ENCODE measurements at places on chromosomes 3 and 15.

DNA sequence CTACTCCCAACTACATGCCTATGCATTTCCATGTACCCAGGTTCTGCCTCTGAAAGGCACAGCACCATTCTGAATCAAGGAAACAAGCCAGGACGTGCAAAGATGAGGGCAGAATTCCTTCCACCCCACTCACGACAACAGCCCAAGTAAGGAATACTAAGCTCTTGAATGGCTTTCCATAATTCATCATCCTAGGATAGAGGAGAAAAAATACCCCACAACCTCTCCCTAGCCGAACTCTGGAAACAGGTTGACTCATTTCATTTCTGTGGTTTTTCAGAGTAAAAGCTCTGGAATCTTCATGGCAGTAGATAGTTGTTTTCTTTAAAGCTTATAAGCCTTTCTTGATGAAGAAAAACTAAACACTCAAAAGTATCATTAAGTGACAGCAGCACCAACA is 77.8 kb downstream of the PDZRN3 start:
- DNase-seq = no peak

DNA sequence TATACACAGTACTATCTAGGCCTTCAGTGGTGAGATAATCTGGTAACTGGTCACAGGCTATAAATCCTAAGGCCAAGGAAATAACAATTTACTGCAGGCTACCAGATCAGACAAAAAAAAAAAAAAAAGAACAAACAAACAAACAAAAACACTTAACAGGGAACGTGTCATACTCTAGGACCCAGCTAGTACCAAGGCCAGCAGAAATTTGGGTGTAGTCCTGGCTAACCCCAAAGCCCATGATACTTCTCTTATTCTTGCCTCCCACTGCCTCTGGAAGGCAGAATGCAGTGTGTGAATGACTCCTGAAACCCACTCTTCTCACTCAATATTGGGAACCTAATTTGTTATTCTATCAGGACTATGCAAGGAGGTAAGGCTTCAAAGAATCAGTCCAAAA is 53.7 kb upstream of the ST3GAL6 start:
- DNase-seq = no peak

DNA sequence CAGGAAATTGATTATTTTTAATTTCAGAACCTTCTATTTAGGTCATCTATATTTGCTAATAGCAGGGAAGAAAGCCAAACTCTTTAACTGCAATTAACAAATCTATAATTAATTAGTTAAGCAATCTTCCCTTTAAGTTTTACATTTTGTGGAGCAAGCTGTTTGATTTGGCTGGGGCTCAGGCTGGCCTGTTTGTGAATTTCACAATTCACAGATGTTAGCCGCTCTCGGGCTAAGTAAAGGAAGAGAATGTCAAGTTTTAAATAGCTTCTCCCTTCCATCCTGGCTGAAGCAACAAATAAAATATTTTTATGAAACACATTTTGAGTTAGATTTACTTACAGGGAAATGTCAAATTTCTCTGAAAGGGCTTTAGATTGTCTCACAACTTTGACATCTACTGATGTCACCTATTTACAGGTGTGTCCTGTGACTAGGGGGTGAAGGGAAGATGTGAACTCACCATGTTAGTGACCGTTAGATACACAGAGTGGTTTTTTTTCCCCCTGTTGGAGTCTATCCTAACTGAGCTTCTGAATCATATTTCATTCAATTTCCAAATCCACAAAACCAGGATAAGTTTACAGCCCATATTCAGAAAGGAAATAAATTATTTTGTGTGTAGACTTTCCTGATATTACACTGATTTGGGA is 1.3 kb upstream of the TP63 start:
- DNase-seq = no peak

GRCh38 chr15:61037031-61037430 is 192.1 kb downstream of the RORA start:
- DNase-seq = no peak

DNA sequence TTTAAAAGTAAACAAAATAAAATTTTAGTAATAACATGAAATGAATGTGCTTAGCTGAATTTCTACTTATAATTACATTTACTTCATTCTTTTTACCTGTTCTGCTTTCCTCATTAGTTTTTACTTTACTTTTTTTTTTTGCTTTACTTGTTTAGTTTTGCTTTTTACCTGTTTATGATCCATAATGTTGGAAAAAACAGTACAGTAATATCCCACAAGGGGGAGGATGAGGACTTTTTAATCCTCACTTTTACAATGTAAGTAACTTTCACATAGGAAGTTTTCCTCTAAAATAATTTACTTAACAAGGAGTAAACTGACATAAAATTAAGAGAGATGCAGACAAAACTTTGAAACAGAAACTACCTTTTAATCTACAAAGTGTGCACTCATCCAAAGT is 268.7 kb downstream of the TBC1D5 start:
- DNase-seq = no peak

GRCh38 chr15:52178765-52179164 is 12.4 kb downstream of the GNB5 start:
- DNase-seq = no peak

GRCh38 chr3:187774185-187774789 is 29.0 kb upstream of the BCL6 start:
- no peak for DNase-seq

DNA sequence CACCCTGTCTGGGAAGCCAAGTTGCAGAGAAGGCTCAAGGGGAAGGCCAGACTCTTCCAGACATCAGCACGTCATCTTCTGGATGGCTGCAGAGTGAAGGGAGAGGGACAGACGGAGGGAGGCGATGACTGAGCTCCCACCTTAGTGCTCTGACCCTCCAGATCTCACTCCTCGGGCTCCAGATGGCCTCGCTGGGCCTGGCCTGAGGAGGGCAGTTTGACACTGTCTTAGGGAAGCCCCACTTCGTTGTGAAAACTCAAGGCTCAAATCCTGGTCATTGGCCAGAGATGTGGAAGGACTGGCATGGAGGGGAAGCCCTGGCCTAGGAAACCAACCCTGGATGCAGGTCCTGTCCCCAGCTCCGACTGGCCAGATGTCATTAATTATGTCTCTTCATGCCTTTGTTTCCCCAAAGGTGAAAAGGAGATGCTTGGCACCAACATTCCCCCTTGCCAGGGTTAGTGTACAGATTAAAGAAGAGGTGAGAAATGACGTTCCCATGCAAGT is 70.4 kb downstream of the ADCY5 start:
- DNase-seq = no peak

- no peak for DNase-seq
Observed at GRCh38 chr3:117836296-117836695, 1126.7 kb downstream of the TUSC7 start.

DNA sequence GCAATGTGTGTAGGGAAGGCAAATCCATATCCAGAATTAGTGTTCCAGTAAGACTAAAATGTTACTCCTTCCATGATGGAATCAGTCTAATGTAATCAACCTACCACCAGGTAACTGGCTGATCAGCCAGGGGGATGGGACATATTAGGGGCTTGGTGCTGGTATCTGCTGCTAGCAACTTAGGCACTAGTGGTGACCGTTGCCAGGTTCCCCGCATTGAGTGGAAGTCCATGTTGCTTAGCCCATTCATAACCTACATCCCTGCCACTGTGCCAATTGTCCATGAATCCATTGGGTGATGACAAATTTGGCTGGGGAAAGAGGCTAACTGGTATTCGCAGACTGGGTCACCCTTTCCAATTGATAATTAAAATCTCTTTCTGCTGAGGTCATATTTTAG is 212.2 kb upstream of the ROBO1 start:
- no peak for DNase-seq

DNA sequence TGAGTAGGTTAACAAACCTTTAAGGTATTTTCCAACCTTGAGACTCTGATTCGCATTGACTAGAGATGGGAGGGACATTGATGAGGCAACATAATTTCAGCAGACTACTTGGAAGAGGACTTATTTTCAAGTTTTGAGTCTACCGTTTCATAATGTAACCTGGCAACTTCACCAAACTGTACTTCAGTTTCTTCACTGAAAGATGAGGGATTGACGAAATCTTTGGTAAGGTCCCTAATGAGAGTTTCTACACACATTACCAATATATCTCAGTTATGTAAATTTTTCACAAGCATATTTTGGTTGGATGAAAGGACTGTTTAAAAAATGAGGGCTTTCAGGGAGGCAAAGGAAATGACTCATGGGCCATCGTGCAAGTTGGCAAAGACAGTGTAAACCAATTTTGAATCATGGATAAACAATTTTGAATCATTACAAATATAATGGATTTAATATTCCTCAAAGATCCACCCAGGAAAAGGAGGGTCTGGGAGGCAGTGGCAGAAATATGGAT is 28.7 kb upstream of the SEMA6D start:
- no peak for DNase-seq

DNA sequence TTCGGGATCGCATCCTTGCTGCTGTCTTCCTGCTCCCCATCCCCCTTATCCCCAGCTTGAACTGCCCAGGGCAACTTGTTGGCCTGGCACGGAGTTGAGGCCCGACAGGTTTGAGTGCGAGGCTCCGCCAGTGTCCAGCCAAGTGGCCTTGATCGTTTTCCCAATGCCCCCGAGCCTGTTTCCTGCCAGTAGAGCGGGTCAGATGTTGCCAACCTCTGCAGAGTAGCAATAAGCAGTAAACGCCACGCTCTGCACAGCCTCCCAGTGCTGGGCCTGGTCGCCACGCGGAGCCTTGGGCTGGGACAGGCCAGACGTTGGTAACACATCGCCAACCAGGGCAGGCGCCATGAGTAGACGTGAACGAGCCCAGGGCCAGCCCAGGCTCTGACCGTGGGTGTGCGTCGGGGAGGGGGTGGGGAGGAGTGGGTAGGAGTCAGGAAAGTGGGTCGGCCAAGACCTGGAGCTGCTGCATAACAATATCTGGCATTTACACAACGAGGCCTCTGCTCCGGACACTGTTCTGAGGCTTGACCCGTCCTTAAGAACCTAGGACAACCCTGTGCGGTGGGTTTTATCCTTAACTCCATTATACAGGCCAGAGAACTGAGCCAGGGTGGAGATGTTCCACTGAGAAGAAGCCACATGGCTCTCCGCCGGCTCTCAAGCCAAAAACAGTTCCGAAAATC is 444 bp upstream of the ABHD14A start:
- DNase-seq = peak; percentile 12

DNA sequence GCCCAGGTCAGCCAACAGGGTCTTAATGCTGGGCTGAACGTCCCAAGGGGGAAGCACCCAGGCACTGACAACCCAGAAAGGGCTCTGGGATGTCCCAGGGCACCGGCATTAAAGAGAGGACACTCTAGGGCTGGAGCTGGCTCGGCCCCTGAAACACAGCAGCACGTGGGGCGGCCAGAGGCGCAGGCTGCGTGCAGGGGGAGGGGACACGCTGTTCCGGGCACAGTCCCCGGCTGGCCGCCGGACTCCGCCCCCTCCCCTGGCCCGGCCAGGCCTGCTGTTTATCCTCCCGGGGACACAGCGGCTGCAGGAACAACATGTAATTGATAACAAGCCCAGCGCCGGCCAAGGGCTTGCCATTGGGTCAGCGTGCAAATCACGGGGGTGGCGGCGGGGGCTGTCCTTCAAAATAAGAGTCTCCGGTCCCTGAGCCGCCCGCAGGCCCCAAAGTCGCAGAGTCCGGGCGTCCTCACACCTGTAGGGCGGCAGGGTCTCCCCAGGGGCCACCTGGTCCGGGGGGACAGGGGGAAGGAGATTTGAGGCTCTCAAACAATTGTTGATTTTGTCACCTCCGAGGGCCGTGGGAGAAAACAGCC is 1.3 kb downstream of the KLF15 start:
- no peak for DNase-seq

- DNase-seq = no peak
Observed at GRCh38 chr15:64681424-64682024, 93.9 kb downstream of the RBPMS2 start.

DNA sequence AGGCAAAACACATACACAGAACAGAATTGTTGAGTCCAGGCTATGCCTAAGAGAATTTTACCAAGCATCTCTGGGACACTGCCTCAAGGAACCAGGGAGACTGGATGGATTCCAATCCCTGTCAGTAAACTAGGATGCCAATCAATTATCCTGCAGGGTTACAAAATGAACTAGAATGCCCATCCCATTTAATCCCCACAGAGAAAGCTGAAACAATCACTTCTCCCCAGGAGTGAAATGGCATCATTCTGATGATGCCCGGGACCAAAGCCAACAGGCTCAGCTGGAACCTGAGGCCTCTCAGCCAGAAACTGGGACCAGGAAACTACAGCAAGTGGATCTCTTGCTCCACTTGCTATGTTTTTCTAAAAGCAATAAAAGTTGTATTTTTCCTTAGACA is 130.0 kb upstream of the TJP1 start:
- no peak for DNase-seq

GRCh38 chr3:172371544-172371943 is 76.7 kb downstream of the GHSR start:
- DNase-seq = no peak

GRCh38 chr15:51223771-51224229 is 114.6 kb downstream of the CYP19A1 start:
- DNase-seq = no peak

- DNase-seq = no peak
Observed at GRCh38 chr3:100254168-100254777, 6.5 kb upstream of the TBC1D23 start.

DNA sequence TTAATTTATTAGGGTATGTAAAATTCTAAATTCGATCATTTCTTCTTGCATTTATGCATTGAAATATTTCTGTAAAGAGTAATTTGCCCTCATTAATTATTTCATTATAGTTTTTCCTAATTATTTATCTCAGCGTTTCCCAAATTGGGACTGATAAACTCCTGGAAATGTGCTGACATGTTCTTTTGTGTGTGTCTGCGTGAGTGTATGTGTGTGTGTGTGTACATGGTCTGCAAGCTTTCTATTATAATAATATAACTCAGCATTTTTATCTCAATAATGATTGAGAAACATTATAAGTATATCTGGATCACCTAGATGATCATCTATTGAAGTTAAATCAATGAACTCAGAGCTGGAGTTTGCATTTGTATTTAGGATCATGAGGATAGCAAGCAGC is 38.7 kb downstream of the TMEM45A start:
- DNase-seq = no peak

DNA sequence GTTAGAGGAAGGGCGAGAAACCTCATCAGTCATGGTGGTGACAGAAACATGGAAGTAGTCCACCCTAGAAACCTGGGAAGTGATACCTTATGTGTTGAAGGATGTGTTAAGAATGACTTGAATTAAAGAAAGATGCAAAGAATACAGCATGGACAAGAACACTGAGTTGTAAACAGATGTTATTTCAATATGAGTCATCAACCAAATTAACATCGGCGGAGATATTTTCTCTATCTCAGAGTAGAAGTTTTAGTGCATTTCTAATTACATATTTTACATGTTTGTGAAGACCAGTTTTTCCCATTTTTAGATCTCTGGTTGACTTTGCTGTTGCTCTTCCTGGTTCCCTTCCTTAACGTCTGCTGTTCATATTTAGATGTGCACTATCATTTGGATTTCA is 268.8 kb upstream of the TBL1XR1 start:
- DNase-seq = no peak

Data from activated naive CD4-positive, alpha-beta T cell (primary cell).